ENCODE measurements at places on chromosomes 11 and 22.

- no peak for DNase-seq
These were observed 7.2 kb downstream of the JAML start for GRCh38 chr11:118217575-118217974.

DNA sequence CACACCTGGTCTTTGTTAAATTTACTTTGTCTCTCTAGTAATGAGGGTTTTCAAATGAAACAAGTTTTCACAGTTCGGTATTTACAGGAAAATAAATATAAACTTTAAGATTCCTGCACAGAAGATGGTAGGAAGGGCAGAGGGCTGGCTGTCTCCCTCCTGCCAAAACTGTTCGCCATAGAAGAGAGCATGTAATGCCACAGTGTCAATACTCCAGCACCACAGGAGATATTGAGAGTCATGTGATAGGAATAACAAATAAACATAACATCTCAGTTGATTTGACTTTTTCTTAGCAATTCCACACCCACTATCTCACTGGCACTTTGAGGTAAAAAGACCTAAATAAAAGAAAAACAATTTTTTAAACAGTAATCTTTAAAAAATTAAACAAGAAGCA is 100.9 kb downstream of the MRTFA start:
- DNase-seq = no peak

DNA sequence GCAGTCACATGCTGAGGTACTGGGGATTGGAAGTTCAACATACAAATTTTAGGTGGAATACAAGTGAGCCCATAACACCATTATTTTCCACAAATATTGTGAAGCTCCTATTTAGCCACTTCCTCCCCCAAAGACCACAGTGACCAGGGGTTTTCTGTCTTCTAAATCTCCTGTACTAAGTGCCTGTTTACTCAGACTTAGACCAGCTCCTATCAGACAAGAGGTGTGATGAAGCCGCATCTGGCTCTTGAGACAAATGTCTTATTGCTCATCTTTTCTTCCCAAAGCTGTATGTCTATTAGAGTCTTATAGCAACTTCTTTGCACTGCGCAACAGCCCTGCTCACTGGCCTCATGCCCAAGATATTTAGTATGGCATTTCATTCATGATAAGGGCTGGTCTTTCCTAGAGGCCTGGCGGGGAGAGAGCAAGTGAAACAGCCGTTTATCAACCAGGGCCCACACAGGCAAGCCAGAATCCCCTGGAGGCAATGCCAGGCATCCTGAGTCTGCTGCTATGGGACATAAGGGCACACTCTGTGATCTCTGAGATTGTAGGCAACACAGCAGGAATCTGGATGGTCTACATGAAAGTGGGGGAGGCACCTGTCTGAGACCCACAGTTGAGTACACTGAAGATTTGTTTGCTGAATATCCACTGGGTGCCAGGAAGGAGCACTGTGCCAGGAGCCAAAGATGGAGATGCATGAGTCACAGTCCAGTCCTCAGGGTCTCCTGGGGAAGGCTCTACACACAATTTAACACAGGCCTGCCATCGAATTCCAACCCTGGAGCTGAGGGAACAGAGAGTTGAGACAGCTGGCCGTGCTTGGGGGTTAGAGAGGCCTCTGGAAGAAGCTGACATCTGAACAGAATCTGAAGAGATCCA is 78.5 kb upstream of the NCAM1 start:
- no peak for DNase-seq

DNA sequence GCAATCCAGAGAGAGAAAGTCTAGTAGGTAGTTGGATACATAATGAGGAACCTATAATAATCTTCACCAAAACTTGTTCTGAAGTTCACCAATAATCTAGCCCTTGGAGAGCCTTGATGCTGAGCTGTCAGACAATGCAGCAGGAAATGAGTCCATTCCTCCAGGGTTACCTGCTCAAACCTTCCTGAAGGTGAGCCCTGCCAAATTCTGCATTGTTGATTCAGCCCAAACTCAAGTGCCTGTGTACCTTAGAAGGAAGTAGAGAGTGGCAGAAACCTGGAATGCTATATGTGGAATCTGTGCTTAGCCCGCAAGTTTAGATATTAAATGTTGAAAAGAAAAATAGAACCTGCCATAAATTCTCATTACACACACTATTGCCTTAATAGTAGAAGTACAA is 77.4 kb upstream of the SPON1 start:
- no peak for DNase-seq

DNA sequence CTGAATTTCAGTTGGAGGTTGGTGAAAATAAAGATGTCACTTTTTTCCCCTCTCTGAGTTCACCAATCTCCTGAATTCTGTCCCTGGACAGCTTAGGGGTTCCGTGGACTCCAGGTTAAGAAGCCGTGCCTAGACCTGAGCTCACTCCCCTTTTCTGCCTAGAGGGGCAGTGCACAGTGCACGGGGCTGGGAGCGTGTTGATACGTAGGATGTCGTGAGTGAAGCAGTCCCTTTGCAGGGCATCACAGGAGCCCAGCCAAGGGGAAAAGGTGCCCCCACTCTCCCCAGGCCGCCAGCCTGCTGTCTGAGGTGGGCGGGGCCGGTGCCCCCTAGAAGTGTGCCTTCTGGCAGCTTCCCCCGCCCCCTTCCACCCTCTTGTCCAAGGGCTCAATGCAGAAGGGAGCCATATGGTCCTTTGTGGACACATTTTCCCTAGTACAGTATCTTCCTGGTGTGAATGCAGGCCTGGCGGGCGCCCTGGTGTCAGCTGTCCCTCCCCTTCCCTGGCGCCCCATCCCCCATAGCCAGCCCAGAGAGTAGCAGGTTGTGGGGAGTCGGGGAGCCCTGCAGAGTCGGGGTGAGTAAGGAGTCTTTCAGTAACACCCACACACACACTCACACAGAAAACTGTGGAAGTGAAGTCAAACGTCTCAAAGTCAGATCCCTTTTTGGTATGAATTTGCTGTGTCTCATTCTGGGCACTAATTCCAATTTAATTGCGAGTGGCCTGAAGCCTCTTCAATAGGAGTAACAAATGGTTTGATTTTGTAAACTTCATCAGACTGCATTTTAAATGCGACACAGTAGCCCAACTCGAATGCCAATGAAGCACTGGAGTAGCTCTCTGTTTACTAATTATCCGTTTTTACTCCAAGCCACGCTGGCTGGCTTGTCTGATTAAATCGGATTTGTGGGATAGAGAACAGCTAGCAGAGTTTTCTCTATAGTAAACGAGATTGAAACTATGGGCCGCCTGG is 67.5 kb upstream of the NNMT start:
- DNase-seq = no peak

DNA sequence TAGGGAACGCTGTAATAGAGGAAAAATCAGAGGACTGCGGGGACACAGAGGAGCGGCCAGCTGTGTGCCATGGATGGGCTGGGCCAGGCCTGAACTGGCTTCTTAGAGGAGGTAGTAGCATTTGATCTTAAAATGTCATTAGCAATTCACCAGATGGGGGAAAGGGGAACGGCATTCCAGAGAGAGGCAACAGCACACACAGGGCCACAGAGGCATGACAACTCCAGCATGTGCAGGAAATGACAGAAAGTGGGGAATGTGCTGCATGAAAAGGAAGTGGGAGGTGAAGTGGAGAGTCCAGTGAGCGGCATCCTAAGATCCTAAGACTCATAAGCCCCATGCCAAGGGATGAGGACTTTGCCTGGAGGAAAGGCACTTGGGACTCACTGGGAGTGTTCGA is 69.0 kb downstream of the UBASH3B start:
- no peak for DNase-seq

DNA sequence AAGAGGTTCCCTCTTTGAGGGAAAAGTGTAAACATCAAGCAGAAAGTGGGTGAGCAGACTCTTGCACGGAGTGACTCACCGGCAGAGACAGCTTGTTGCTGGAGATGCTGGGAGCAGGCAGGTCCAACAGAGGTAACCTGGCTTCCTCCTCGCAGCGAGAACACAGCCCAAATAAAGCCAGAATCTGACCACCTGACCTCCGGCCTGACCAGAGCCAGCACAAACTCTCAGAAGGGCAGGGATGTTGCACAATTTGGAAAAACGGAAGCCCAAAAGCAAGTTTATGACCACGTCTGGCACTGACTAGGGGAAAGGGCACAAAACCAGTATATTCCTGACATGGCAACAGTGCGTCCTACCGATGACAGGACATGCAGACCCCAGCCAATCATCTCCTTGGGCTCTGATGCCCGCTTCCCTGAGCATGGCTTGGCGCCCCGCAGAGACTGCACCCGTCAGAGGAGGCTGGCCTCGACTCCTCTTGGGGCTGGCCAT is 5.4 kb downstream of the SMCO4 start:
- no peak for DNase-seq

DNA sequence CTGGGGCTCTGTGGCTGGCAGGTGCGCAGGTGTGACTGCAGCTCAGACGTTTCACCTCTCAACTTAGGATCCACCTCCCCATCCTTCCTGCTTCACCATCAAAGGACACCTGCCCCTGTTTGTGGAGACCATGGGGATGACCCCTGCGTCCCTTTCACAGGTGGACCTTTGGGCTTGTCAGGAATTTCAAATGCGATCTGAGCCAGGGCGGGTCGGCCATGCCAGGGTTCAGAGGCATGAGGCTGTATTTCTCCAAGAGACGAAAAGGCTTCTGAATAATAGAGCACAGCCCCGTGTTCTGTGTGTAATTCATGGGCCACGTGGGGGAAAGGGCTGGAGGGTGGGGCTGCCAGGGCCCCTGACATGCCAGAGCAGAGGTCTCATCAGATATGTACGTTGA is 668.0 kb downstream of the BRD1 start:
- no peak for DNase-seq

DNA sequence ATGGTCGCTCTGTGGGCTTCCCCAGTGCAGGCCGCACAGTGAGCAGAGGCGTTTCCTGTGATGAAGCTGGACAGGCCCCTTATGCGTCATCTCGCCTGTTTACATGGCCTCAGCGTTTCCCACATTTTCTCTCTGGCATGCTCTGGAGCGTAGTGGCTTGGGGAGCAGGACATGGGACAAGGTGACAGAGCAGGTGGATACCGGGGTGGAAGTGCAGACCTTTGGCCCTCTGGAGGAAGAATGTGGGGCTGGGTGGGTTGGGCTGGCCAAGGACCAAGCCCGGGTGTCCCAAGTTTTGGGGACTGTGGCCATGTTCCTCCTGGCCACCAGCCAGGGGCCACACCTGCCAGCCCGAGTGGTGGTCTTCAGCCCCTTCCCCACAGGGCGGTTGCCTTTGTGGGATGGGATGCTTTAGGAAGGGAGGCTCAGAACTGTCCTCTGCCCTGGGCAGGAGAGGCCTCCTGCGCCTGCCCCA is 446.6 kb downstream of the TBC1D22A start:
- DNase-seq = no peak

DNA sequence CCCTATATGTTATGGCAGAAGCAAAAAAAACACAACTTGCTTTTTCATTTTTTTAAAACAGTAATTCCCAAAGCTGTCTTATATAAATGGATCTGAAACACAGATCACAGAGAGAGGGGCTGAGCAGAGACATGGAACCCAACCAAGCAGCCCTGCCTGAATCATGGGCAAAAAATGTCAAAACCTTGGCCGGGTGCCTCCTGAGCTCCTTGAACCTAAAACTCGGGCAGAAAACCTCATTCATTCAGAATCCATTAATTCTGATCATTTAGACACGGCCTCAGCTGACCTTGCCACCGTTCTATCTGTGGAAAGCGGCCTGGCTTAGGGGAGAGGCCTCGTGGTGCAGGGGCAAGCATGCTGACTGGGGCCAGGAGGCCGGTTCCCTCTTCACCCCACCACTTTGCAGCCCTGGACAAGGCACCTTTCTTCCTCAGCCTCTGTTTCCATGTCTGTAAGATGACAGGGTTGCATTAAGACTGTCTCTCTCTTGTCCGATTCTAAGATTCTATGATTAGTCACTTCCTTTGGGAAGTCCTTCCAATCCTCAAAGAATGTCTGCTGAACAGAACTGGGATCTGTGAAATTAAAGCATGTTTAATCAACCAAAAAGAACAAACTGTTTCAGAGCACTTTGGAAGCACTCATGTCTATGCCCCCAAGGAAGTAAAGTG is 26.0 kb downstream of the TENM4 start:
- DNase-seq = no peak

DNA sequence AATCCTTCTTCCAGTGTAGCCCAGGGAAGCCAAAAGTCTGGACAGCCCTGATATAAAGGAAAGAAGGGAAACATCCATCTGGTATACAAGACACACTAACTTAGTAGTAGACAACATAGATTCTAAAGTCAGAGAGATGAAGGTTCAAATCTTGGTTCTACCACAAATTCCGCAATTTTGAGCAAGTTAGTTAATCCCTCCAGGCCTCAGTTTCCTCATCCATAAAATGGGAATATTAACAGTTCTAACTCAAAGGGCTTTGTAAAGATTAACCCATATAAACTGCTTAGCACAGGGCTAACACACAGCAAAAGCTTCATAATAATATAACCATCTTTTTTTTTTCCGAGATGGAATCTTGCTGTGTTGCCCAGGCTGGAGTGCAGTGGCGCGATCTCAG is 10.7 kb downstream of the LRP4 start:
- no peak for DNase-seq

DNA sequence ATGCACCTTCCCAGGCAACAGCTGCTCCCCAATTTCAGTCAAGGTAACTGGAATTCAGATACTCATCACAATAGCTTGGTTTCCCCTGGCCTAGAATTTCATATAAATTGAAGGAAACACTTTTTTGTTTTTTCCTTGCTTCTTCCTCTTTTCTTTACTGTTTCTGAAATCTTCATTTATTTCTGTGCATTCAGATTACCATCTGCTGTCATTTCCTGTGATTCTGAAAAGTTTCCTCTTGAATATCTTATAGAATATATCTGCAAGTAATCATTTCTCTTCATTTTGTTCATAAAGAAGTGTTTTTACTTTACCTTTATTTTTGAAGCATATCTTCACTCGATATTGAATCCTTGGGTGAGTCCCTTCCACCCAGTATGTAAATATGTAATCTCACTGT is 85.3 kb downstream of the GAB4 start:
- no peak for DNase-seq
